ENCODE measurements at places on chromosomes 6 and 20.

DNA sequence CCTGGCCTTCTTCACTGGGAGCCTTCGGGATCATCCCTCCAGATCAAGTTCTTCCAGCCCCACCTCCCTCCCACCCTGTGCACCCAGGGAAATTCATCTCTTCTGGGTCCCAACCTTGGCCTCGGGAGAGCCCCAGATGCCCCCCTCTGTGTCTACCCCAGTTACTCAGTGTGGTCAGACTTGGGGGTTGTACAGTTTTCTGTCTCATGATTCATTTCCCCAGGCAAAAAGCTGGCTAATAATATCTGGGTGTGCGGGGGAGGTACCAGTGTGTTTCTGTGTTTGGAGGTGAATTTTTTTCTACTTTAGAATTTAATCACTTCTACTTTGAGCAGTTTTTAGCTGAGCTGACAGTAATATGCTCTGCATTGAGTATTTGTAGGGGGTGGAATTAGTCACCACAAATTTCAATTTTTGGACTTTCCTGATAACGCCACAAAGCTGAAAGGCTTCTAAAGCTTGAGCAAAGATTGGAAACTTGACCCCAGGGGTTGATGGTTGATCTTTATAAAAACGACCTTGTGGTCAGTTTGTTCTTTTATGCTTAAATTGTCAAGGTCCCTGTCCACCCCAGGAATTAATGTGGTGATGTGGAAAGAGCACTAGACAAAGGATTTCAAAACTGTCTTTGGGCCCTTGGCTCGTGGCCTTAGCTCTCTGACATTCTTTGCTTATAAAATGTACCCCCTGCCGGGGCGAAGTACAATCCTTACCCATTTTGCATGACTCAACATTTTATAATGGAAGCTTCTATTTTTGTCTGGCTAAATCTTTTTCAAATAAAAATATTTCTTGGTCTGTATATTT is 284.7 kb upstream of the TAB2 start:
- no peak for DNase-seq

- DNase-seq: no peak
Measured at GRCh38 chr20:46770330-46771194, 61.1 kb downstream of the SLC2A10 start.

DNA sequence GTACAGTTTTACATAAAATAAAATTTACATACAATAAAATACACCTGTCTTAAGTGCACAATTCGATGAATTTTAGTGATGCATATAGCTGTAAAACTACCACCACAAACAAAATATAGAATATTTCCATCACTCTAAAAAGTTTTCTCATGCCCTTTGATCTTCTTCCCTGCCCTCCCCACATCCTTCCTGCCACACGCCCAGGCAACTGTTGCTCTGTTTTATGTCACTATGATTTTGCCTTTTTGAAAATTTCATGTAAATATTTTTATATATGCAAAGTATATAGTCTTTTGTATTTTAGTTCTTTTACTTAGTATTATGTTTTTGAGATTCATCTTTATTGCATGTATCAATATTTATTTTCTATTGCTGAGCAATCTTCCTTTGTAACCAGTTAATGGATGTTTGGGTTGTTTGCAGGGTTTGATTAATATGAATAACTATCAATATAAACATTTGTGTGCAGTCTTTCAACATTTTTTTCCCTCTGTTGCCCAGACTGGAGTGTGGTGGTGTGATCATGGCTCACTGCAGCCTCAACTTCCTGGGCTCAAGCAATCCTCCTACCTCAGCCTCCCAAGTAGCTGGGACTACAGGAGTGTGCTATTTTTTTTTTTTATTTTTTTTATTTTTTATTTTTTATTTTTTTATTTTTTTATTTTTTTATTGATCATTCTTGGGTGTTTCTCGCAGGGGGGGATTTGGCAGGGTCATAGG is 23.8 kb upstream of the SAMHD1 start:
- no peak for DNase-seq

GRCh38 chr6:170075659-170076223 is 215.1 kb downstream of the DLL1 start:
- DNase-seq: no peak

GRCh38 chr6:33254591-33254990 is 17.1 kb downstream of the VPS52 start:
- DNase-seq: no peak

- no peak for DNase-seq
Measured at GRCh38 chr6:35304299-35304698, 6.7 kb downstream of the DEF6 start.

GRCh38 chr6:106084989-106085691 is 996 bp upstream of the PRDM1 start:
- DNase-seq: no peak

- DNase-seq: no peak
Measured at GRCh38 chr6:81818901-81819361, 66.5 kb upstream of the TENT5A start.

GRCh38 chr6:73134588-73134987 is 90.7 kb downstream of the KHDC1L start:
- no peak for DNase-seq

DNA sequence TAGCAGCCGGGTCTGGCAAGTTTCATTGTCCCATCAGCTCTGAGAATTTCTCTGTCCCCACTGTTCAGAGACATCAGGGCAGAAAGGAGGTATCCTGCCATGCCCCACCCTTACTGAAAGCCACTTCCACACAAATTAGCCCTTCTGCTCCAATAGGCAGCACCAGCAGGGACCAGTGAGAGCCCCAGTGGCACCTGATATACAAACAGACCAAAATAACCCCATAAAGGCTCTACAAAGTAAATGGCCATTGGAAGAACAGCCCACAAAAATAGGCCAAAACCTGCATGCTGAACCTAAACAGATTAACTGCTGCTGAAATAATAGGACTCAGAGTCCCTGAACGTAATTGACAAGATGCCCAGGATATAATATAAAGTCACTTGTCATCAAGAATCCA is 199.9 kb downstream of the TMEM200A start:
- no peak for DNase-seq

GRCh38 chr20:42085366-42085765 is 467.2 kb upstream of the CHD6 start:
- DNase-seq: no peak

GRCh38 chr6:166078294-166078693 is 89.4 kb downstream of the TBXT start:
- DNase-seq: no peak

- DNase-seq: no peak
Measured at GRCh38 chr6:143333749-143334520, 116.6 kb downstream of the ADAT2 start.

- no peak for DNase-seq
Measured at GRCh38 chr20:49808753-49809152, 3.9 kb upstream of the SLC9A8 start.

GRCh38 chr6:62670490-62671223 is 384.6 kb upstream of the KHDRBS2 start:
- DNase-seq: no peak

GRCh38 chr6:38501931-38502330 is 137.8 kb downstream of the BTBD9 start:
- no peak for DNase-seq

GRCh38 chr6:137233911-137234863 is 15.0 kb upstream of the IFNGR1 start:
- DNase-seq: no peak

- no peak for DNase-seq
Measured at GRCh38 chr6:117169781-117170281, 95.5 kb upstream of the VGLL2 start.

DNA sequence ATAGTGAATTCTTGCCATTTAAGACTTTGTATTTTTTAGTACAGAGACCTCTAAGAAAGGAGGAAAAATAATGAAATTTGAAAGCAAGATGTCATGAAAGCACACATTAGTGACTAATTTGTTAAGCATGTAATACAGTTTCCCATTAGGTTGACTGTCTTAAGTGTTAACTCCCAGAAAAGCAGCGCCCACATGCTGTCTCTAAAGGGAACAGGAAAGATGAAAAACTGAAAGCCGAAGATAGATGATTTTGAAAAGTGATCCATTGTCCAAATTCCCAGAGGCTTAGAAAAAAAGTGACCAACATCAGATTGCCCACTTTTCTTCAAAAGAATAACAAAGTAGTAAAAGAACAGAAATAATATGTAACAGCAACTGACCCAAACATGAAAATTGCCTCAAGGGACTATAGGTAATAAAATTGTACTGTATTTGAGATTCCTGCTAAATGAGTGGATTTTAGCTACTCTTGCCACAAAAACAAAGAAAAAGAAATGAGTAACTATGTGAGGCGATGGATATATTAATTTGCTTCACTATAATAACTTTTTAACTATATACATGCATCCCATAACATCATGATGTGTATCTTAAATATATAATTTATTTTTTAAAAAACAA is 83.2 kb upstream of the OGFRL1 start:
- no peak for DNase-seq

DNA sequence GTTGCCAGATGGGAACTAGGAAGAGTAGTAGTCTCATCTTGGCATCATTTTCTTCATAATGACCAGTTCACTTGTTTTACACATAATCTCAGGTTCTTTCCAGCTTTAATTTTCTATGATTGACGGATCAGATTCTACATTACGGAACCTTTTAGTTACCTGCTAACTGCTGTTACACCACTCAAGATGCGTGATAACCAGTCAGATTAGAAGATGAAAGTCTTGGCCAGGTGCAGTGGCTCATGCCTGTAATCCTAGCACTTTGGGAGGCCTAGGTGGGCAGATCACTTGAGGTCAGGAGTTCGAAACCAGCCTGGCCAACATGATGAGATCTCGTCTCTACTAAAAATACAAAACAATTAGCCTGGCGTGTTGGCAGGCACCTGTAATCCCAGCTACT is 92.5 kb downstream of the NCOA3 start:
- DNase-seq: no peak

DNA sequence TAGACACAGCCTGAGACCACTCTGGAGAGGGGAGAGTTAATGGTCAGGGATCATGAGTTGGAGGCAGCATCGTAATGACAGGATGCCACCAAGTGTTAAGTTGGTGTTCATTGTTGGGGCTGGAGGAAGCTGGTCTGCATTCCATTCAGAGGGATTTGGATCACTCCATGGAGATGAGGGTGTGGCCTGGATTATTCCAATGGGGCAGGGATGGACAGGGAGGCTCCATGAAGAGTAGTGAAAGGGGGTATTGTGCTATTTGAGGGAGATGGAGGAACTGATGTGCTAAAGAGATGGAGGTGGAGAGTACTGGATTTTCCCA is 1.1 kb downstream of the SAPCD1 start:
- no peak for DNase-seq

GRCh38 chr20:62332421-62332820 is 29.6 kb downstream of the ADRM1 start:
- DNase-seq: no peak

- DNase-seq: no peak
Measured at GRCh38 chr20:13430346-13431002, 208.3 kb downstream of the TASP1 start.

DNA sequence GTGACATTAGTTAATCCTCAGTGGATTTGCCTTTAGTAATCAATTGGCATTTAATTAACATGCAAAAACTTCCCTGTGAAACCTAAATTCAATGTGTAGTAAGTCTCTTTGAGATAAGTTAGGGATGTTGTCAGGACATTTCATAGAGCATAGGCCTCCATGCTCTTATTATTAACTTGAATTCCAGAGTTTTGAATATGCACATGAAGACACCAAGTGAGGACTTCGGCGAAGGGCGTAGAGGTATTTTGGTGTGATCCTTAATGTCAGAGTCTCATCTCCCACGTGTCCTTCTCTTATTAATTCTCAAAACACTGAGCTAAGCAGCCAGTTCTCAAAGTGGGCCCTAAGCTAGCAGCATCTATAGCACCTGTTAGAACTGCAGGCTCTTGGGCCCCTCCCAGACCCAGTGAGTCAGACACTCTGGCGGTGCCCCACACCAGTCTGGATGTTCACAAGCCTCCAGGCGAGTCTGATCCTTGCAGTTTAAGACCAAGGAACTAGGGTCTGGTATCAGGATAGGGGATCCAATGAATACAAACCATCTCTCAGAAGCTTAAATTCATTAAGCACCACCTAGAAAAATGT is 292.1 kb downstream of the QKI start:
- no peak for DNase-seq

- DNase-seq: no peak
Measured at GRCh38 chr6:118580585-118581419, 32.7 kb downstream of the PLN start.

GRCh38 chr6:113500221-113500620 is 356.9 kb upstream of the MARCKS start:
- DNase-seq: no peak

- DNase-seq: no peak
Measured at GRCh38 chr6:32954986-32955802, 2.3 kb upstream of the HLA-DMA start.

- DNase-seq: no peak
Measured at GRCh38 chr6:1485678-1486077, 96.3 kb downstream of the FOXF2 start.

- no peak for DNase-seq
Measured at GRCh38 chr6:132820629-132821381, 6.4 kb downstream of the RPS12 start.

DNA sequence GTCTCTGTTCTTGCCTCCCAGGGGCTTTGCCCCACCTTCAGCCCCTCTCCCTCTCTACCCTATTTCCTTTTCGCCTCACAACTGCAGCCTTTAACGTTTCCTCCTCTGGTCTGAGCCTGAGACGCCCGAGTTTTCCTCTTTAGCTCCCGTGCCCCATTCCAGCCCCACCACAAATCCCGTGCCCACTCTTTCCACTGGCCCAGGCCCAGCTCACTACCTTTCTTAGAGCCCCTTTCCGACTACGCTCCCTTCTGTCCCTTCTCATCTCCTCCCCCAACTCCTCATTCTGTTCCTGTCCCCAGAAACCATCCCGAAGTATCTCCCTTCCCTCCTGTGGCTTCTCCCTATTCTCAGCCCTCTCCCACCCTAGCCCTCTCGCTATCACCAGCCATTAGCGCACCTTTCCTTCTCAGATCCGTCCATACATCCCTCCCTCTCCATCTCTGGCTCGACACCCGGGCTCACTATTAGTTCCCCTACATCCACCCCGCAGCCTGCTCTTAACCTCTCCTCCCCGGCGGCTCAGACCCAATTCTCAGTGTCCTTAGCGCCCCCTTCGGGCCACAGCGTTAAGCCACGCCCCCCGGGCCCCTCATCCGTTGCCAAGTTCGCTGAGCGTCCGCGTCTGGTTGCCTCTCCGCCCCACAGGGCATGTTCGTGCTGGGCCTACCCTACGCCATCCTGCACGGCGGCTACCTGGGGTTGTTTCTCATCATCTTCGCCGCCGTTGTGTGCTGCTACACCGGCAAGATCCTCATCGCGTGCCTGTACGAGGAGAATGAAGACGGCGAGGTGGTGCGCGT is 2.7 kb downstream of the SLC32A1 start:
- no peak for DNase-seq

Measured in C1 segment of cervical spinal cord (tissue), 14 donors.